ENCODE measurements at places on chromosomes 3 and 15. TPM values are rescaled to one million over a fixed set of nuclear protein-coding genes. Genes with fewer than 3 reads are reported as not detected.

DNA sequence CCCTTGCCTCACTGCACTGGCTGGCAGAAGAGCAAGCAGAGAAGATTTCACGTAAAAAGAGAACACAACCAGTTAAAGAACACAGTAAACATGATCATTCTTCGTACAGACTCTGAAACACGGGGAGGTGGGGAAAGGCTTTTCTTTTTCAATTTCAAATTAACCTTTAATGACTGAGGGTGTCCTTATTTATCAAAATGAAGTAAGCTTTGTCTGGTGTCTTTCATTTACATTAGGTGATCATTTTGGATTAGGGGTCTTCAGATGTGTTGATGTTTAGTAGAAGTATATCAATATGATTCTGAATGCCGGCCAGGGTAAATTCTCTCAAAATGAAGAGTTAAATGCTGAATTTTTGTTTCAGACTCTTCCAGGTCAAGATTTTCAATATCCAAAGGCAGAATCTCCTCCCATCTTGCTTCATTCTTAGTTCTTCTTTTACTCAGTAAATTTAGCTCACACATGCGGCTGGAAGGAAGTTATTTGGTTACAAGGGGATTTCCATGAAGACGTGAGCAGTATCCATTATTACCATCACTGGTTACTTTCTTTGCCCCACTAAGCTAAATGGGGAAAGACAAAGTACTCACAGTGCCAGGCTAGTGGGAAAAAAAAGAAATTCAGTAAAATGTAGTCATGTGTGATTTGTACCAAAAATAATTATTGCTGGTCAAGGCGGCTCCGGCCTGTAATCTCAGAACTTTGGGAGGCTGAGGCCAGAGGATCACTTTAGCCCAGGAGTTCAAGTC lies 272.2 kb upstream of the NR2F2 start:
- no peak for DNase-seq

- DNase-seq = no peak
Observed at GRCh38 chr3:159482241-159482993, 506.2 kb upstream of the IL12A start.

DNA sequence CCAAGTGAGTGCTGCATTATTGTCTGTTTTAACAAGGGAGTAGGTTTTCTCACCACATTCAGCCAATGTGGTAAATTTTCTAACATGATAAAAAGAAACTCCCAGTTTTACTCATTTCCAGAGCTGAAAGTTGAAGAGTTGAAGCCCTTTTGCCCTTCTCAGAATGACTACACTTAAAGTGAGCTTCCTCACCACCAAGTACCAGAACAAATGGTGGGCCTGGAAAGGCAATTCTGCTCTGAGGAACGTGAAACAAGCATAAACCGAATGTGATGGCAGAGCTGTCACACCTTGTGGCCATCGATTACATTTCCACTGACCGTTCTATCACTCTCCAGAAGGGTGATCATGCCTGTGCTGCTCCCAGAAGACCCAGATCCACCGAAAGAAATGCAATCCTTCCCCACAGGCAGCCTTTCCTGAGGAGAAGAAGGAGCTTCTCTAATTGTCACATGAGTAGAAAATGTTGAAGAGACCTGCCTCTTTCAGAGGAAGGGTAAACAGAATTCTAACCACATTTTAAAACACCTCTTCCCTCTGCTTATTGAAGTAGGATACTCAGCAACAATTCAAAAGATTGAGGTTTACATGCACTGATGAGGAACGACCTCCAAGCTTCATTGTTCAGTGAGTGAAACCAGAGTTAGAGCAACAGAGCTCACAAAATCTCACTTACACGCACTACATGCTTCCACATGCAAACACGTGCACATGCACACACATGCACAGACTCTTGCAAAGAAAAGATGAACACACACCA lies 21.4 kb upstream of the CCR9 start:
- DNase-seq = no peak

- DNase-seq = no peak
Observed at GRCh38 chr15:27244047-27244446, 273.1 kb downstream of the GABRG3 start.

DNA sequence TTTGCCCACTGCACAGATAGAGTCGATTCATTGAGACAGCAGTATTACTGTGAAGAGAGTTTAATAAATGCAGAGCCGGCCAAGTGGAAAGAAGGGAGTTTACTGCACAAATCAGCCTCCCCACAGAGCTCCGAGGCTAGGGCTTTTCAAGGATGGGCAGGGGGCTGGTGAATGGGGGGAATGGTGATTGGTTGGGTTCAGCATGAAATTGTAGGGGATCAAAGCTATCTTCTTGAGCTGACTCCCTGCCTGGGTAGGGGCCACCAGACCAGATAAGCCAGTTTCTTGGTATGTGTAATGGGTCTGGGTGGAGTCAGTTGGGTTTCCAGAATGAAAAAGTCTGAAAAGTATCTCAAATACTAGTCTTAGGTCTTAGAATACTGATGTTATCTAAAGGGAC lies 66.6 kb downstream of the SYNPR start:
- no peak for DNase-seq

- DNase-seq = no peak
Observed at GRCh38 chr15:101115786-101116680, 135.8 kb downstream of the CHSY1 start.

DNA sequence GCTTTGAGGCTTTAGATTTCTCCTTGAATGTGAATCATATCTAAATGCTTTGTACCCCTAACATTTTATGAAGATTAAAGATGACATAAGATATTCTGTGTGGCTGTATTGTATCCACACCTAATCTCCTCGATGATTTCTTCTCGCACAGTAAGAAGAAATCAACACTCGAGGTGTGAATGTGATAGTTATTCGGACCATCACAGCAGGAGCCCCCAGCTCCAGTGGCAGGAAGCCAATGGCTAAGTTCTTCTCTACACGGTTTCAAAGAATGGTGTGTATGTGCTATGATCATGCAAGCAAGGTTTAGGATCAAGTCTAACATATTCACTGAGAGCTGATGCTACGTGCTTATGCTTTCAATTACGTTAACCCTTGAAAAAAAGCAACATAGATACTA lies 271.0 kb downstream of the SUCLG2 start:
- DNase-seq = no peak

The SERPINI2 gene
- total RNA-seq = not detected

The FAM107A gene
- not detected for total RNA-seq

Measured in Caki2 (cell line).